ENCODE measurements at places on chromosomes 2 and 18.

GRCh38 chr2:78061732-78062131 is 539.6 kb upstream of the LRRTM4 start:
- no peak for DNase-seq

GRCh38 chr2:64019083-64019974 is at the start of gene VPS54:
Gene VPS54, minus strand, starts transcription at chr2:64019428. Its CDS starts 35,429 bp downstream, at chr2:63983999.
- peak; percentile 50 for DNase-seq

DNA sequence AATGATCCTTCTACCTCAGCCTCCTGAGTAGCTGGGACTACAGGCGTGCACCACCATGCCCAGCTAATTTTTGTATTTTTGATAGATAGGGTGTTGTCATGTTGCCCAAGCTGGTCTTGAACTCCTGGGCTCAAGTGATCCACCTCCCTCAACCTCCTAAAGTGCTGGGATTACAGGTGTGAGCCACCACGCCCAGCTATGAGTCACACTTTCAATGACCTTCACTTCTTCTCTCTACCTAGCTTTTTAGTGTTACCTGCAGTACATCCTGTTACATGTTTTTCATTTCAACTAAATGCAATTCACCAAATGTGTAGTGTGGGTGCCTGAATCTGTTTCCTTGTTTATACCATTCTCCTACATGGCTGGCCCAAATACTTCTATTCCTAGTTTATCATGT is 64.0 kb downstream of the SLC39A10 start:
- no peak for DNase-seq

DNA sequence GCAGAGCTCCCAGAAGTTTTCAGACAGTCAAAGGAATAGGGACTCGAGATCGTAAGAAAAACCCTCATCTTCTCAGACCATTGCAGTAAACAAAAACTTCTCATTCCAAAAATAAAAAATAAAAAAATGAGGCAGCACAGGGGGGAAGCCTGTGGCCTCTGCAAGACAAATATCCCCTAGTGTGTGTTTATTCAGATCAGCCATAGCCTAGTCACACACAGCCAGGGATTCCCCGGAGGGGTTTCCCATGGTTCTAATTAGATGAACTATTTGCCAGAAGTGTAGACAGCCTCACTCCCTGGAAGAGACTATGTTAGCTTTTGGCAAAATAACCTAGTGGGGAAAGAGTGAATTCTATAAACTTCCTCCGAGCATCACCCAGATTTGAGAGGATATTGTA is 122.9 kb upstream of the KLF7 start:
- no peak for DNase-seq

DNA sequence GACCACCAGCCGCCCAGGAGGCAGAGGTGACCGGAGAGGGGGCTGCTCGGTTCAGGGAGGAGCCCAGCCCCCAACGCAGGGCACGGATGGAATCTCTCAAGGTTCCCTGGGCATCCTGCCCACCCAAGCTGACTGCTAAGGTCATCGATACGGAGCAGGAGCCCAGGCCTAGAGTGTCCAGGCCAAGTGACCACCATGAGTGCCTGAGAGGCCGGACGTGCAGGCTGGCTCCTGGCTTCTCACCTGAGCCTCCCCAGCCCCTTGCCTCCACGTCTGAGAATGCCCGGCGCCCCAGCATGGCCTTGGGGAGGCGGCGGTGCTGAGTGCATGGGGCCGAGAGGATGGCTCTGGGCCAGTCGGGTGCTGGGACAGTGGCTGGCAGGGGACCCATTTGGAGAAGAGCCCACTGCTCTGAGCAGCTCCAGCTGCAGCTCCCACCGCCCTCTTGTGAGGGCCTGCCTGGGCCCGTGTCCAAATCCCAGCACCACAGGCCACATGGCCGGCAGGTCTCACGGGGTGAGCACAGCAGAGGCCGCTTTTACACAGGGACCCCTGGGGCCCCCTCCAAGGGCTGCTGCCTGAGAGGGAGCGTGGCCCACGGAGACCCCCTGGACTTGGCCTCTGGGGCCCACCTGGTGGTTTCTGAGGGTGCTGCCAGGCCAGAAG is 102.8 kb upstream of the CTDP1 start:
- DNase-seq, result no peak

GRCh38 chr18:3410273-3410672 is 39.7 kb upstream of the TGIF1 start:
- peak; percentile 92 for DNase-seq

DNA sequence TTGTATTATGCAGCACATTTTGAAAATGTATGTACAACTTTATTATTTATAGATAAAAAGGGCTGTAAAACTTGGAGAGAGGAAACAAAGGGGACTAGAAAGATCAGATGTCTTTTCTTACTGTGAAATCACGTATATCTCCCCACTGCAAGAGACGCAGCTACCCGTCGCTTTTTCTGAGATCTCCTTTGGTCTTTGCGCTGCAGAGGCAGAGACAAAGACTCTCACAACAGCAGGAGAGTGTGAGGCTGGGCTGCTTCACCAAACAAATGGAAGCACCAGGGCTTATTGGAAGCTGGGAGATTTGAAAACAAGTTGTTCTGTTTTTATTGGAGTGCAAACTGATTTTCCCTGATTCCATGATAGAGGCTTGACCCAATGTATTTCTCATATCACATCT is 129.0 kb upstream of the PARD3B start:
- DNase-seq, result no peak

DNA sequence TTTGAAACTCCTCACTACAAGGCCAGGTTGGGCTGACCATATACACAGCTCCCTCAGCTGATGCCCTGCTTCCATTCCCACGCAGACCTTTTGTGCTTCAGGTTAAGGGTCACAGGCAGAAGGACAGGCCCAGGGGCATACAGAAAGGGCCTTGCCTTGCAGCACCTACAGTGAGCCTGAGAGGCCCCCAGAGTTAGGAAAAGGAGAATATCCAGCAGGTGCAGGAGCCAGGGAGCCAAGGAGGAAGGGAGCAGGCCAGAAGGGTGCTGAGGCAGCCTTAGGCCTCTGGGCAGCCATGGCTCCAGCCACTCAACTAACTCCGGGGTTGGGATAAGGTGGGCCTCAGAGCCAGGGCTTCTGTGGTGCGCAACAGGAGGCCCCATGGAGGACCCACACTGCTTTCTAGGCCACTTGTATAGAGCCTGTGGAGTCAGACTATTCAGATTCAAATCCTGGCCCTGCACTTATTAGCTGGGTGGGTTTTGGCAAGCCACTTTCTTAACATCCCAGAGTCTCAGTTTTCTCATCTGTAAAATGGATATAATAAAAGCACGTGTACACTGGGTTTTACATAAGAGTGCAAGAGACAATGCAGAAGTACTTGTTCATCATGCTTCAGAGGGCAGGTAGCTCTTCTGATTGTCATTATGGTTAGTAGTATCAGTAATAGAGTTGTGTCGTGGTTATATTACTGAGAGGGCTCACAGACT is 214.6 kb upstream of the HAAO start:
- DNase-seq, result no peak

- no peak for DNase-seq
Observed at GRCh38 chr2:56335101-56335500, 151.3 kb downstream of the CCDC85A start.

DNA sequence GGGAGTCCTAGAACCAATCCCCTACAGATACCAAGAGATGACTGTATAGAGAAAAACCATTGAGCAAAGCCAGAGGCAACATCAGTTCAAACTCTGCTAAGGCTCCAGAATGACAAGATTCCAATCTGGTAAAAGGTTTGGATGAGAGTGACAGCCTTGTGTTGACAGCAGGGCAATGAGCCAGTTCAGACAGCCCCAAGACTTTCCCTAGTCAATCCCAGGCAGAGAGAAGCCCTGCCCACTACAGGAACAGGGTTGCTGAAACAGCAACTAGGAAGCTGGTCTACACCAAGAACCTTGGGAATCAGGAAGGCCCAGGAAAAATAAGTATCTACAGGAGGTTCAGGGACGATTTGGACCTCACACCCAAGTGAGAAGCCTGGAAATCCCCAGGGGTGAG is 3.3 kb downstream of the PSTPIP2 start:
- DNase-seq, result no peak

DNA sequence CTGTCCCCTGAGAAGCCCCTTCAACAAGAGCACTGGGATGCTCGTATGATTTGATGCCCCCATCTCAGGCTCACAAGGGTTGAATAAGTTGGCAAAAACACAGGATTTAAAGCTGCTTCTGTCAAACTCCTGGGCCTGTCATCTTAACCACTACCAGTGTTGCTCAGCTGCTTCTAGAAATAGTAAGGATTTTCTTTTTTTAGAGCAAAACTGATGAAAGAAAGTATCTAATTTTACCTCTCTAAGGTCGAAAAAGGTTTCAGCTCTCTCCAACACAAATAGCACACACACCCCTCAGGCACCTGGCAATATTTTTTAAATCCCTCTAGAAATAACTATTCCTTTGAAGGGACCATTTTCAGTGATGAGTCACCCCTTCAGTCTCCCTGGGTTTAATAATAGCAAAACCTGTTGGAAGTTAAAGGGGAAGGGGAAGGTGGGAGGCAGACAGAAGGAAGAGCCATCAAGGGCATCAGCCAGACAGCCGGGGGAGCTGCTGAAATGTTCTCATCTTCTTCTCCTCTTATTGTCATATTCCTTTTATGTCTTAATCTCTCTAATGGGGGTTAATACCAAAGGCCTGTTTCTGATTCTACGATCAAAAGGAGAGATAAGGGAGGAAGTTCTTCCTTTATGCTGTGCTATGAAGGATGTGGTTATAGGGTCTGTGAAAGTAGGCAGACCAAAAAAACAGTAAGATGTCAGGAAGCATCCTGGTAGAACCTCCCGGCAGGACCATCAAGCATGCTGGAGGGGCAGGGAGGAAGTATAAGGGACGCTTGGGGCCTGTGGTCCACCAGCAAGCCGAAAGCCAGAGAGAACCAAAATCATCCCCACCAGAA is 31.9 kb upstream of the SLC35G4 start:
- DNase-seq, result no peak

DNA sequence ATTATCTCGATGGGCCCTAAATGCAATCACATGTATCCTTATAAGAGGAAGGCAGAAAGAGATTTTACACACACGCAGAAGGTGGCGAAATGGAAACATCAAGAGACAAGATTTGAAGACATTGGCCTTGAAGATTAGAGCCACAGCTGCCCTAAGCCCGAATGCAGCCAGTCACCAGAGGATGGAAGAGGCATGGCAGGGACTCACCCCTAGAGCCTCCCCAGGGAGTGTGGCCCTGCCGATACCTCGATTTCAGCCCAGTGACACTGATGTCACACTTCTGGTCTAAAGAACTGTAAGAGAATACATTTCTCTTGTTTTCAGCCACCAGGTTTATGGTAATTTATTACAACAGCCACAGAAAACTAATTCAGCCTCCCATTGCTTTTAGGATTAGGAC is 17.4 kb downstream of the TTC39C start:
- no peak for DNase-seq

DNA sequence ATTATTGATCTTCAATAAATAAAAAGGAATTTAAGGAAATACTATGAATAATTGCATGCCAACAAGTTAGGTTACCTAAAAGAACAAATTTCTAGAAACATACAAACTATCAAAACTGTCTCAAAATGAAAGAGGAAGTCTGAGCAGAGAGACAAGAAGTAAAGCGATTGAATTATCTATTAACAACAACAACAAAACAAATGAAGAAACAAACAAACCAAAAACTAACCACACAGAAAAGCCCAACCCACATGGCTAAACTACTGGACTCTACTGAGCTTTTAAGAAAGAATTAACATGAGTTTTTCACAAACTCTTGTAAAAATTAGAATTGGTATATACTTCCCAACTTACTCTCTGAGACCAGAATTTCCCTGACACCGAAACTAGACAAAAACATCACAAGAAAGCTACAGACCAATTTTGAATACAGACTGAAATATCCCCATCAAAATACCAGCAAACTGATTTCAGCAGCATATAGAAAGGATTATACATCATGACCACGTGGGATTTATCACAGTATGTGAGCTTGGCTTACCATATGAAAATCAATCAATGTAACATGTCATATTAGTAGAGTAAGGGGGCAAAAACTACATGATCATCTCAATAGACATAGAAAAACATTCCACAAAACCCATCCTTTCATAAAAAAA is 16.6 kb upstream of the GALNT1 start:
- DNase-seq, result no peak

GRCh38 chr2:105397953-105398335 is 907 bp downstream of the FHL2 start:
- no peak for DNase-seq

DNA sequence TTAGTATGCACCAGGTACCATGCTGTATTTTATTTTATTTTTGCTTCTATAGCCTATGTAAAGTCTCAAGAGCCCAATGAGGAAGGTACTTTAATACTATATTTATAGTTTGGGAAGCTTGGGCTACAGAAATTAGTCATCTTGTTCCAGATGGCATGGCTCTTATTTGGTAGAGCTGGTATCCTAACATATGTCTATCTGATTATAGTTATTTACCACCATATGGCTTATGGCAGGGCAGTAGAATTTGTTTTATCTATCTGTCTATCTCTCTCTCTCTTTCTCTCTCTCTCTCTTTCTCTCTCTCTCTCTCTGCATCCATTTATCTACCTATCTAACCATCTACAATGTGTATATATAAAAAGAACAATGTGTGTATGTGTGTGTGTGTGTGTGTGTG is 1293.7 kb upstream of the SLC39A10 start:
- DNase-seq, result peak; percentile 67

GRCh38 chr2:57720728-57721627 is 325.6 kb upstream of the VRK2 start:
- peak; percentile 50 for DNase-seq

- no peak for DNase-seq
Observed at GRCh38 chr2:101704046-101704466, 6.5 kb downstream of the MAP4K4 start.

- DNase-seq, result no peak
Observed at GRCh38 chr18:68520406-68521075, 194.4 kb downstream of the TMX3 start.
